ENCODE measurements at places on chromosomes 2 and 18.

DNA sequence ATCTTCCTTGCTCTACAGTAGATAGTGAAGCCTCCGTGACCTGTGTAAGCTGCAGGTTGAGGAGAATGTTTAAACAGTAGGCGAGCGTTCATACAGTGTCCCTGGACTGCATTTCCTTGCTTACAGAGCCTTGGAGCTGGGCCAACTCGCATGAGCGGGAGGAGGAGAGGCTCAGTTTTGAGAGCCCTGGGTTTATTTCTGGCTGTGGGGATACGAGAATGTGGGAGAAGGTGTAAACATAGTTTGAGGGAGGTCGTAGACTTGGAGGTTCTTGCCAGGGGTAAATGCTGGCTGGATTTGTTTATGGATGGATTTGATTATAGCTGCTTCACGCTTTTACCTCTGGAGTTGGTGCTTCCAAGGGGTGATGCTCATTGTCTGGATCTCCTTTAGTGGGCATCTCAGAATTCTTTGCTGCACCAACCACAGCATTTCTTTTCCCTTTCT is 20.8 kb downstream of the CRIM1 start:
- DNase-seq, result no peak

DNA sequence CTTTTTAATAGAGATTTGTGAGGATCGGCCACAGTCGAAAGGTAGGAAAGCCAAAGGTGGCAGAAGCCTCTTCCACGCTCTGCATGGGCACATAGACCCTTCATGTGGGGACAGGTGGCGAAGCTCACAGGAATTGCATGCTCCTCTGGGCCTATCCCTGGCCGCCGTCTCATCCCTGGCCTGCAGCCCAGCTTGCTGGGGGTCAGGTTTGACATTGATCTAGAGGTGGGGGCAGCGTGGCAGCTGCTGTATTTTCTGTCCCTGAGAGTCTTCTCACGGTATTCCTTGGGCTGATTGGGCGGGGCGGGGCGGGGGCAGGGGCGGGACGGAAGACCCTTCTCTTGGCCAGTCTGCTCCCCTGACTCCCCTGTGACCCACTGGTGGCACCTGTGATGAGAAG is 48.9 kb downstream of the STK25 start:
- DNase-seq, result no peak

DNA sequence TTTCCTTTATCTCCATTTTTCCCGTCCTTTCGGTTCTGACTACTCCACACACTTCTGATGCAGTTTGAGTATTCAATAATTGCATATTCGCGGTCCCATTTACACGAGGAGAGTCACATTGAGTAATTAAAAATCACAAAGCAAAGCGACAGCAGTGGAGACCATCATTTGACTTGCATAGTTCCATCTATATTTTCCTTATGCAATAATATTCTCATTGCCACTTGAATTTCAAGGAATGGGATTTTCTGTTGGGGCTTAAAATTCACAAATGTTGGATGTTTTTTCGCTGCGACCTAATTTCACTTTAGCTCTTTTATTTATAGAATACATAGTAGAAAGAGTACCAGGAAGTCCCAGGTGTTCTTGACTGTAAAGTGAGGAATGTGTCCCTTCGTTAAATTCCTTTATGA is 186.8 kb downstream of the ZEB2 start:
- DNase-seq, result no peak

DNA sequence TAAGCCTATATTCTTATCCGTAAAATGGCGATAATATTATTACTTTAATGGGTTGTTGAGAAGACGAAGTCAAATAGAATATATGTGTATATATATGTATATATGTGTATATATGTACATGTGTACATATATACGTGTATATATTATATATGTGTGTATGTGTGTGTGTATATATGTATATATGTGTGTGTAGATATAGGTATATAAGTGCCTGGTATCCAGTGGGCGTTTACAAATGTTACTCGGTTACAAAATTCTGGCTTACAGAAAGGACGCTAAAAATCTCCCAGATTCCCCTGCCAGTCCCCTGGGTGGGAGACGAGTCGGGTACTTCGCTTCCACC is 295 bp upstream of the MTX2 start:
- DNase-seq, result no peak

DNA sequence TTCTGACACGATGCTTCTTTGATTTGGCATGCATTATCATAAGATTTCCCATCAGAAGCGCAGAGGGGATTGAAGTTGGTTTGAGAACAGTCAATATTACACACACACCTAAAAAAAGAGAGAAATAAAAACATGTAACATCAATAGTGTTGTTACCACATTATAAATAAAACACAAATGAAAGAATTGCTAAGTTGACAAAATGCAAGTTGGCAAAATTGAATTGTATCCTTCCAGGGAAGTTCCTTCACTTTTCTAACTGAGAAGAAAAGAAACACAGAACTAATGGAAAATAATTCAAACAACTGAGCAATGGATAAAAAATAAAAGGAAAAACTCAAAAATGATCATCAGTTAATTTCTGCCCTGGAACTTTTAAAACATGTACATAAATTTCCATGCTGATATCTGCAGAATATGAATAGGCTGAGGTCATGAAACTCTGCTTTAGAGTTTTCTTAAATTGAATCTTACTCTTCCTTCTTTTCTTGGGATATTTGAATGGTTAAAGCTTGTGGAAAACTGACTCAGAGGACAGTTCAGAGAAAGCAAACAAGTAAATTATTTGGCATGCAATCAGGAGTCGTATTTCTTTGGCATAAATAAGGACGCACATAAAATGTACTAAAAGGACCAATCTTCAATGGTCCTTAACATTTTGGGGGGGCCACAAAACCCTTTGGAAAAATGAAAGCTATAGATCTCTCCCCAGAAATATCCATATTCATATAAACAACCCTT is 152.4 kb upstream of the CAVIN2 start:
- no peak for DNase-seq

GRCh38 chr2:218033590-218034496 is 31.0 kb upstream of the TNS1 start:
- DNase-seq, result no peak

GRCh38 chr2:103153580-103154284 is 391.9 kb downstream of the TMEM182 start:
- no peak for DNase-seq

- no peak for DNase-seq
These were observed 100.0 kb upstream of the DTNA start for GRCh38 chr18:34609986-34610648.

- DNase-seq, result no peak
These were observed at the start of gene RESP18 for GRCh38 chr2:219332542-219332941. TSS of gene RESP18 (minus strand) at chr2:219332744.

DNA sequence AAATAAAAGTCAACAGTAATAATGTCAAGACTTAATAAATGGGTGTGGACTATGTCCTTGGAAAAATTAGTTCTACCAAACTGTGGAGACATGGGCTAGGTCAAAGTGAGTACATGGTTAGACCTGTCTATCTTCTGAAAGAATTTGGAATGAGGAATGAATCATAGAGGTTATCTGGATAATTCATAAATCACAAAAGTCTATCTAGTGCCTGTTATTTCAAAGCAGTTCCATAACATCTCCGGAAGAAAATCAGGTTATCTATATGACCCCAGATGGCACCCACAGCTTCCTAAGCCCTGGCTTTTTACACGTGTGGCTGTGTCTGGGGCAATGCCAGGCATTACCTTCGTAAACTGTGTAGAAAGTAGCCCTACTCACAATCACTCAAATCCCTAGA is 272.0 kb downstream of the ETAA1 start:
- no peak for DNase-seq

GRCh38 chr2:42086500-42086953 is 38.7 kb downstream of the PKDCC start:
- DNase-seq, result peak; percentile 83

All from KBM-7 (cell line).